ENCODE measurements at places on chromosomes 13 and 19.

GRCh38 chr13:71864986-71865873 is 1.8 kb downstream of the DACH1 start:
- DNase-seq, result peak; percentile 59

GRCh38 chr13:43988302-43988701 is 108.6 kb downstream of the LACC1 start:
- no peak for DNase-seq

GRCh38 chr19:37505958-37506386 is 767 bp upstream of the ZNF793 start:
- DNase-seq, result no peak

DNA sequence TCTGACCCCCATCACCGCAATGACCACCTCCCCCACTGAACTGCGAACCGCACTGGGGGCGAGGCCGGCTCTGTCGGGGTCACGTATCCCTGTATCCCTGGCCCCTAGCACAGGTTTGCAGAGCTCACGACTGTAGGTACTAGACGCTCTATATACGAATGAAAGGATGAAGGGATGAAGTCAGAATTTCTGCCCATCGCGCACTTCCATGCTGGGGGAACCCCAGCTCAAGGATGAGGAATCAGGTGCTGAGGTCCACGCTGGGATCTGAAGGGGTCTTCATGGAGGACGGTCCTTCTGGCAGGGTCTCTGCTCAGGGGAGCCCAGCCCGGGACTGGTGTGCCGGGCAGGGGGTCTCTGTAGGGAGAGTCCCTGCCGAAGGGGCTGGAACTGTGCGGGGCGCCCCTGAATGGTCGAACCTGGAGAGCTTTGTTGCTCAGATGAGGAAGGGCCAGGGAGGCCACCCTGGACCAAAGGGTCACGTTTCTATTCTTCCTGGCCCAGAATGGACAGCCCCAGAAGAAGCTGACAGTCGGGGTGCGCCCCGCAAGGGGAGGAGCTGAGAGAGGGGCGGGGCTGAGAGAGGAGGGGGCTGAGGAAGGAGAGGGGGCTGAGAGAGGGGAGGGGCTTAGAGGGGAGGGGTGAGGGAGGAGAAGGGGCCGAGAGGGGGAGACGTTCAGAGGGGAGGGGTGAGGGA is 37.9 kb upstream of the SEMA6B start:
- no peak for DNase-seq

GRCh38 chr19:30651691-30652090 is 279.5 kb downstream of the ZNF536 start:
- peak; percentile 92 for DNase-seq

- DNase-seq, result no peak
Measured at GRCh38 chr13:91154558-91155353, 192.7 kb upstream of the MIR17HG start.

DNA sequence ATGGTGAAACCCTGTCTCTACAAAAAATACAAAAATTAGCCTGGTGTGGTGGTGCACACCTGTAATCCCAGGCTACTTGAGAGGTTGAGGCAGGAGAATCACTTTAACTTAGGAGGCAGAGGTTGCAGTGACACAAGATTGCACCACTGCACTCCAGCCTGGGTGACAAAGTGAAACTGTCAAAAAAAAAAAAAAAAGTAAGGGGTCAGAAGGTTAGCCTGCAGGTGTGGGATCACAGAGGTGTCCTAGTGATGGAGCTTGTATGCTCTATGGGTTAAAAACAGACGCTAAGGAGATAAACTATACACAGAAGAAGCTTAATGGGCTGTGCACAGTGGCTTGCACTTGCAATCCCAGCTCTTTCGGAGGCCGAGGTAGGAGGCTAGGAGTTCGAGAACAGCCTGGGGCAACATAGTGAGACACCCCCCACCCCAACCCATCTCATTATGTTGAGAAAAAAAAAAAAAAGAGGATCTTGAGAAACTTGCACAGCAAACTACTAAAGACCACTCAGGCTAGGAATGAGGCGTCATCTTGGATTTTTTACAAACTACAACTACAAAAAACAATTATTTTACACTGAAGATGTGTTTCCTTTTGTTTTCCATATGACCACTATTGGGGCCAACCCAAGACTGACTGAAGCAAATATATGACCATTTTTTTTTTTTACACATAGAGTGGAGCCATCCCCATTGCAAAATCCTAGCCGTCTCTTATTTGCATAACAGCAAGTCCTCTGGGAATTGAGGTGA is 7.9 kb downstream of the FOSB start:
- no peak for DNase-seq

GRCh38 chr19:30386551-30387143 is 14.5 kb downstream of the ZNF536 start:
- DNase-seq, result no peak

- no peak for DNase-seq
Measured at GRCh38 chr13:104408733-104409132, 1342.5 kb upstream of the SLC10A2 start.

Measured in HAP-1 (cell line).